ENCODE measurements at places on chromosomes 2 and 18.

DNA sequence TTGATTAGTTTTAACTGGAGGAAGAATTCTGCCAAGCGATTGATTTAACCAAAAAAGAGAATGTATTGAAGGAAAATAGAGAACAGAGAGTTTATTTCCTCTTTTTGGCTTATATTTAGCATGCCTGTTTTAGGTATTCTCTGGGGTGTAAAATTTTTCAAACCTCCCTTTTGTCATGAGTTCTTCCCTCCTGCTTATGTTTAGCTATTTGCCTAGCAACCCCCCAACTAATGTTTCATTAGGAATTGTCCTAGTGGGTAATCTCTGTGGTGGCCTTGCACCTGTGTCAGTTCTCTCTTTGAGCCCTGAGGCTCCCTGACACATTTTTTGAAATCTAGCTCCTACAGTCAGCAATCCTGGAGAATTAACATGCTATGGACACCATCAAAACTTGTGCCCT is 12.5 kb upstream of the REG1B start:
- no peak for DNase-seq

GRCh38 chr2:55099878-55100820 is 49.9 kb upstream of the RTN4 start:
- DNase-seq: no peak

GRCh38 chr18:32289483-32290075 is 99.7 kb downstream of the MEP1B start:
- DNase-seq: no peak

- no peak for DNase-seq
Measured at GRCh38 chr2:137051778-137052398, 286.5 kb downstream of the THSD7B start.

GRCh38 chr2:98551316-98551715 is 57.0 kb downstream of the COA5 start:
- no peak for DNase-seq

DNA sequence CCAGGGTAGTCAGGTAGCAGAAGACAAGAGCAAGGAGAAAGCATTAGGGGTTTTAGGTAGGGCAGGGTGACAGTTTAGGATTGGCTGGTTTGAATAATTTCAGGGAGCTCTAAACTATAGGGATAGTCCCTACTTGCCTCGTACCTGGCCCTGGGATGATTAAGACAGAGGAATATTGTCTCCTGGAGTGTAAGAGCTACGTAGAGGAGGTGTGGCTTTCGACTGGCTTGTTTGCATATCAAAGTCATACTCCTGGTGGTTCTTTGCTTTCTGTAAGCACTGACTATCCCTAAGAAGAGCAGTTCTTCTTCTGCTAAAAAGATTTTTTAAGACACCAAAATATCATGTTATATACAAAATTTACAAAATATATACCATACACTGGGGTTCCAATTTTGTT is 1867.4 kb downstream of the SUCLG1 start:
- DNase-seq: no peak

DNA sequence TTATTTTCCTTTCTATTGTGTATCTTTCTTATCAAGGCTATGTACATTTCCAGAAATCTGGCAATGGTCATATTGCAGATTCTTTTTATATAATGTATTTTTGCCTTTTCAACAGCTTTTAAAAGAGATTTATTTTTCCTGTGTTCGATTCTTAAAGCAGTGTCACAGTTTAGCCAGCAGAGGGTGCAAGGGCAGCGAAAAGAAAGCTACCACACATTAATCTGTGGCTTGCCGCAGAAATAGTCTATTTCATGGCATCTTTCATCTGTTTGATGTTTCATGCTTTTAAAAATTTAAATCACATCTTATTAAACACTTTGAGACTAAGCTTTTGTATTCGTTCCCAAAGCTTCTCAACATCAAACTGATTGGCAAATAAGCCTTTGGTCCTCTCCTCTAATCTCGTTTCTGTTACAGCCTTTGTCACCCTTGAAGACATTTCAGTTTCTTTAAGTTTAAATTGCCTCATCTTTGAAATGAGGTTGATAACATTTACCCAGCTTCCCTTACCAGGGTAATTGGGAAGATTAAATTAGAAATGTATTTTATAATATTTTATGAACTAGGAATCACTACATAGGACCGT is 73.3 kb downstream of the PIK3C3 start:
- no peak for DNase-seq

DNA sequence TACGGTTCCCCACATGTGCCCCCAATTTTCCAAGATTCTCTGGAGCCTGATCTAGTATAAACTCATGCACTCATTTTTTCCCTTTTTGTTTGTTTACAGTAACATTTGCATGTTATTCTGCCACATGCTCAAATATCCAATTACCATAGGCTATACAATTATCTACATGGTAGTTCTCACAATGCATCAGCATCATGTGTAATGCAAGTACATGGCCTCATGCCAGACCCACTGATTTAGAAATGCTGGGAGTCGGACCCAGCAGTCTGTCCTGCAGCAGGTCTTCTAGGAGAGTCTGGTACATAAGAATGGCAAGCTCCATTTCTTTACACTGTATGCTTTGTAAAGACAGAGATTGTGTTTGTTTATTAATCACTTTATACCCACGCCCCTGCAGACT is 107.7 kb downstream of the CBLN2 start:
- DNase-seq: no peak

GRCh38 chr2:100239486-100240210 is 82.7 kb downstream of the LONRF2 start:
- DNase-seq: no peak

GRCh38 chr2:240033330-240033678 is 3.1 kb upstream of the OR6B2 start:
- DNase-seq: no peak

DNA sequence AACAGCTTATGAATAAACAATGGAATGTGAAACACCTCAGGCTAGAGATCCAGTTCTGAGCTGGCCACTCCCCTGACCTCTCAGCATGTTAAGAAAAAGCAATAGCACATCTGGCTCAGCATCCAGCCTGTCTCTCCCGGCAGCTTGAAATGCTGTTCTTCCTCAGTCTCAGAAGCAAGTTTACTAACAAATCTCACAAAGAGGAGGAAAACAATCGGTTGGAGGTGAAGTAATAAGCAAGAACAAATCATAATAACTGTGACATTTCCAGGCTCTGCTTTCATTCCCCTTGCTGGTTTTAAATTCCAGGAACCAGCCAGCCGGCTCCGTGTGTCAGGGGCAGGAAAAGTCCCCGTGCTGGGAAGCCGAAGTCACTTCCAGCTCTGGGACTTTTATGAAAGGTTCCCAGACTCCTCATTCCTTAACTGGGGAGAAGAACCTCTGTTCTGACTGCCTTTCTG is 133.9 kb upstream of the ARL4C start:
- no peak for DNase-seq

- DNase-seq: no peak
Measured at GRCh38 chr2:33020883-33021282, 74.1 kb downstream of the LTBP1 start.

DNA sequence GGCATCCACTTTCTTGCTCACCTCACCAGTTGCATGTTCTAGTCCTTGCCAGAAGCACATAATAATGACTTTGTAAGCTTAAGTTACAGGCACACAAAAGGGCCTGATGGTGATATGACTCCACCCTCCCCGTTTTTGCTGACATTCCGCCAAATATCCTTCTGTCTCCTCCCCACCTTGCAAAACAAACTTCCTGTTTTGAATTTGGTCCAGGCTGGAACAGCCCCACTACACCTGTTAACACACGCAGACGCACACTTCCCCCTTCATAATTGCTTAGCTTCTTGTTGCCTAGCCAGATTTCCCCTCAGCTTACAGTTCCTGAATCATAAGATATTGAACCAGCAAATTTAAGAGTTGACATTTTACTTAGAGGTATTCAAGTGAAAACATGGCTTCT is at the start of gene MGAT5:
Gene MGAT5, plus strand, starts transcription at position 269 of the 400 bp plus-strand sequence. CDS start 332 bp downstream, outside the sequence.
- no peak for DNase-seq

- no peak for DNase-seq
Measured at GRCh38 chr2:157192445-157193423, 64.8 kb upstream of the GALNT5 start.

GRCh38 chr2:101698014-101698843 is 722 bp downstream of the MAP4K4 start:
- no peak for DNase-seq

DNA sequence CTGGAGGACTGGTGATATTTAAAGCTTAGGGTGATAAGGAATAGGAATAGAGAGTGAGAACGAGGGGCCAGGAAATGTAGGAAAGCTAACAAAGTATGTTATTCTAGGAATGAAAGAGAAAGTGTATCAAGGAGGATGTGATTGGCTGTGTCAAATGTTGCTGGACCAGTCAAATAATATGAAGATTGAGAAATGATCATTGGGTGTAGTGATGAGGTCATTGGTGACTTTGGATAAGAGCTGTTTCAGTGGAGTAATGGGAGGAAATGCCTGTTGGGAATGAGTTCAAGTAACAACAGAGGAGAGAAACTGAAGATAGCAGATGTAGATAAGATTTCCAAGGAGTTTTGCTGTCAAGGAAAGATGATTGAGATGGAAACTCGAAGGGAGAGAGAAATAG is 74.4 kb downstream of the UBE2E3 start:
- DNase-seq: no peak

DNA sequence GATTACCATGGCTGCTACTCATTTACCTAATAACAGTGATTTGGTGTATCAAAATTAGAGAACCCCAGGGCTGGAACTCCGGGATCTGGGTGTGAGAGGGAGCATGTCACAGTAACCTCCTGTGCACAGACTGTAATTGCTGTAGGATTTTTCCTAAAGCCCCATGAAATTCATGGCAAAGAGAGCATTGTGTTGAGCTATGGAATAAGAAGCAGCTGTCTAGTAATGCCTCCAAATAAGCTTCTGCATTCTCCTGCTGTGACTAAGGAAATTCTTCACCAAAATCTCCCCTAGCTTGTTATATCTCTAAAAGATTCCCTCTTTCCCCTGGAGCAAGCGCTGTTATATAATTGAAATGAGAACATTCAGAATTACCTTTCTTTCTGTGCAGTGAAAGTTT is 158.1 kb upstream of the SPATS2L start:
- DNase-seq: no peak

- DNase-seq: no peak
Measured at GRCh38 chr2:109497463-109497862, 116.3 kb downstream of the SEPTIN10 start.

DNA sequence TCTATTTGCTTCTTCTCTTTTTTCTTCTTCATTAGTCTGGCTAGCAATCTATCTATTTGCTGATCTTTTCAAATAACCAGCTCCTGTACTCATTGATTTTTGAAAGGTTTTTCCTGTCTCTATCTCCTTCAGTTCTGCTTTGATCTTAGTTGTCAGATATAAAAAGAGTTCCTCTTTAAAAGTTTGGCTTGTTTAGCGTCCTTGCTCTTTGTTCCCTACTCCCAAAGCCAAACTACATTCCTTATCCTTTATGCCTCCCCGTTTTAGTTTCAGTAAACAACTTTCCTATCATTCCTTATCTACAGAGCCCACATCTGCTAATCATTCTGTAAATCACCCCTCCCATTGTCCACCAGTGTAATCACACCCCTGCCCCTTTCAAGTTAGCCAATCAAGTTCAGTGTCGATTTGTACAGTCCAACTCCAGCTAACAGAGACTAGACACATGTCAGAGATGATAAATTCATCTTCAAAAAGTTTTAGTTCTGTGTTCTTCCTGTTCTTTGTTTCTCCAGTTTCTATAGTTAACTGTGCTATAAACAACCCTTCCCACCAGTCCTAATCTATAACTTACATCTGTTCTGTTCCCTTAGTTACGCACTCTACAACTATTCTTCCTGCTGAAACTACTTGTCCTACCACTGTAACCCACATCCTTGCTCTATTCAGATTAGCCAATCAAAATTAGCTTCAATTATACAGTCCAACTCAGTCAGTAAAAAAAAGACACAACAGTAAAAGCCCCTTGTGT is 44.4 kb downstream of the TFPI start:
- DNase-seq: no peak

DNA sequence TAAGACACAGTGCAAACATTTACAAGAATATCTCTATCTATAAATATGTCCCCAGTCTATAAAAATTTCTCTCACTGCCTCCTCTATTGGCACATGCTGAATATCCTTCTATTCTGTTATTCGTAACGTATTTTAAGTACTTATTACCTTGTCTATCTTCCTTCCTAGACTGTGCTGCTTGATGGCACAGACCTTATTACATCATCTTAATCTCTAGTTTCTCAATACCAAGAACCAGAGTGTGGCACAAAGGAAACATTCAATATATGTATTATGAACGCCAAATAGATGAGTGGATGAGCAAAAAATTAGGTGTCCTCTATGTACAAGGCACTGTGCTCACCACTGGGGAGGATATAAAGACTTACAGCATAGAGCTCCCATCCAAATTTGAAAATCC is 282.8 kb downstream of the NBAS start:
- DNase-seq: no peak

DNA sequence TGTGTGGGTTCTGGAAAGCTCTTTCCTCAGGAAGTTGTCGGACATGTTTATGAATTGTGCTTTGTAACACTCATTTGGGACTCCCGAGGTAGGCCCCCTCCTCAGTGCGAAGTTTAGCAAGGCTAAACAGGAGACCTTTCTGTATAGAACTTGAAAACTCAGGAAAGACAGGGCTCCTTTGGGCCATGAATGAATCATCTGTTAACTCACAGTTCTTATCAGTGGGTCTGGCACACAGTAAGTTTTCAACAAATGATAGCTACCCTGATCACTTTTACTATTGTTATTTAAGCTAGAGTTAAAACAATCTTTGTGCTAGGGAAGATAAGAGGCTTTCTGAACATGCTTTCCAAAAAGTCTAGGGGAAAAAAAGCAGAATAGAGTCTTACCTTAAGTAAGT is 430.5 kb upstream of the ETAA1 start:
- DNase-seq: no peak

DNA sequence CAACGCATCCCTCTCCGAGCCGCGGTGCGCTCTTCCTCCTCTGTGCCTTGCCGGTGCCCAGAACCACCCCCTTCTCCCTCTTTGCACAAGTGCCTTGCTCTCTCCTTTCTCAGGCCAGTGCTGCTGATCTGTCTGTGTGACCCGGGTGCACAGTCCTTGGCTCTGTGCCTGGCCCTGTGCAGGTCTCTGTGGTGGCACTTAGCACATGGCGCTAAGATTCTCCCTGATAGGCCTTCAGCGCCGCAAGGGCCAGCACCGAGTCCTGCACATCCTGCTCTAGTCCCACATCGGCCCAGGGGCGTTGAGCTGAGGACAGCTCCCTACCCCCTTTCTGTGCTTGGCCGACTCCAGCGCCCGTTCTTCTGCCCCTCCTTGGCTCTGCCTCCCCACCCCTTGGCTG is 136.1 kb downstream of the NEDD4L start:
- DNase-seq: no peak

- no peak for DNase-seq
Measured at GRCh38 chr18:58590254-58590653, 38.6 kb downstream of the ALPK2 start.

DNA sequence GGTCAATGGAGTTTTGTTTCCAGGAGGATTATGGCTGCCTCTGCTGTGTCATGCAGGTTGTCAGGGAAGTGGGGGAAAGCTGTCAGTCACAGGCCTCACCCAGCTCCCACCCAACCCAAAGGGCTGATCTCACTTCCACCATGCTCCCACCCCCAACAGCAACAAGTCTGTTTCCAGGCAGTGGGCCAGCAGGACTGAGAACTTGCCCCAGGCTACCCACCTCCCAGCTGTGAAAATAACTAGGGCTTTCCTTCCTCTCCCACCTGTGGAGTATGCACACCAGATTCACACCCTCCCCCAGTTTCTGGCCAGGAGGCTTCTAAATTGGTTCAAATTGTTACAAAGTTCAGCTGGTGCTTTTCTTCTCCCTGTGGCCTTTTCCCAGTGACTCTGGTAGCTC is 95.6 kb upstream of the ACVR1 start:
- DNase-seq: no peak
